Hepatic stellate cell (primary cell): ENCODE measurements at places on chromosomes 12 and 14.

DNA sequence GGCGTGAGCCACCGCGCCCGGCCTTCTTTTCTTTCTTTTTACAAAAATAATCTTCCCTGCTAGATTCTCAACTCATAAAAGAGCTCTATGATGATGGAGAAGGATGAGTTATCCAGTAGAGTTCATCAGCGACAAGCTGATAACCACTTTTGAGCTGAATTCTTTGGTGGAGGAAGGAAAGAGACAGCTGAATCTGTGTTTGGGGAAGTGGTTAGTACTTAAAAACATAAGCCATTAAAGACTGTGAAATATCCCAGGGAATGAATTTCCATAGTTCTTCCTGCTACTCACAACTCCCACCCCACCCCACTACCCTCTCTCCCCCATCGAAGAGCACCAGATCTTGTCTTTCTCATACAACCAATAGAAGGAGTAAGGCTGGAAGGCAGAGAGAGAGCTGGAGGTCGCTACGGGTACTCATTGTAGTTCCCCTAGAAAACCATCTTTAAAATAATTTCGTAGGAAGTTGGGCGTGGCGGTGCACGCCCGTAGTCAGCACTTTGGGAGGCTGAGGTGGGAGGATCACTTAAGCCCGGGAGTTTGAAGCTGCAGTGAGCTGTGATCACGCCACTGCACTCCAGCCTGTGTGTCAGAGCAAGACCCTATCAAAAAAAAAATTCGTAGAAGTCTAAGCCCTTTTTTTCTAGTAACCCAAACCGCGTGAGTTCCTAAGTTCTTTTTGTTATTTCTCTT is 647 bp upstream of the ESPL1 start:
- no peak for DNase-seq

DNA sequence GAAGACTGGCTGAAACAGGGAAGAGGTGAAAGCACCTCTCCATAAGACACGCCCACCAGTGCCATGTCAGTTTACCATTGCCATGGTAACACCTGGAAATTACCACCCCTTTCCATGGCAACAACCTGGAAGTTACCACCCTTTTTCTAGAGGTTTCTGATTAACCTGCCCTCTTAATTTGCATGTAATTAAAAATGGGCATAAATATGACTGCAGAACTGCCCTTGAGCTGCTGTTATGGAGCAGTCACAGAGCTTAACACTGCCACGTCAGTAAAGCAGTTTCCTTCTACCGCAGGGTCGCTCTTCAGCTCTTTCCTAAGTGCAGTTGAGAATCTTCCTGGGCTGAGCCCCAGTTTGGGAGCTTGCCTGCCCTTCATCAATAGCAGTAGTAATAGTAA is 55.2 kb downstream of the RASSF3 start:
- DNase-seq, result no peak

GRCh38 chr14:74620497-74620921 is 8.5 kb upstream of the LTBP2 start:
- DNase-seq, result peak; percentile 64

GRCh38 chr12:122886851-122887818 is 8.8 kb downstream of the VPS37B start:
- DNase-seq, result no peak

- DNase-seq, result no peak
These were observed 98.0 kb downstream of the SAMD4A start for GRCh38 chr14:54664961-54665360.

GRCh38 chr12:32002848-32003493 is 43.8 kb downstream of the RESF1 start:
- peak; percentile 18 for DNase-seq

GRCh38 chr14:71341156-71341555 is 433.9 kb downstream of the PCNX1 start:
- DNase-seq, result no peak

DNA sequence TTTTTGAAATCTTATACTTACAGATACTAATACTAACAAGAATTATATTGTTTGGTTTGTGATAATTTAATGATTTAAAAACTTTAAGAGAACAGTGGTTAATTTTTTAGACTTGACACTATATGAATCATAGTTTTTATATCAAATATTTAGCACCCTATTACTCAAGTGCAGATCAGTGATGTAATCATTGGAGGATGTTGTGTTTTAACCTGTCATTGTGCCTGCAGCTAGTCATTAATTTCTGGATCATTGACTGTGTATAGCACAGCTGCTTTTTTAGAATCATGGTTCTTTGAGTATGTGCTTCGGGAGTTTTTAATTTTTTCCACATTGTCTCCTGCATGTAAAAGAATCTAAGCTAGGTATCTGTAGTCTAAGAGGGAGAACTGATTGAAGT is 17.3 kb downstream of the ARID4A start:
- no peak for DNase-seq

DNA sequence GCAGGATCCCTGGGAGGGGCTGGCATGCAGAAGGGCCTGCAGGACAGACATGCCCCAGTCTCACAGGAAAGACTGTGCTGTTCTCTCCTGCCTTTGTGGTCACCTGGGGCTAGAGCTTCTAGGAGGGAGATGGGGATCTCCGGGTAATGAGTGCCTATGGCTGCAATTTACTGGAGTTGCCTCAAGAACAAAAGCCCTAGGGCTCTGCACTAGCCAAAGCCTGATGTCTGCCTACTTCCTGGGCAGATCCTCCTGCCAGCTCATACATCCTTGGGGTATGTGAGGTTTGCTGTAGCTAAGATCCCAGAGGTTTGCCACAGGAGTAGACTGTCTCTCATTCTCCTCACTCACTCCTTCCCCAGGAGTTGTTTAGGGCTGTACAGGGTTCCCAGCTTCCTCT is 106.9 kb upstream of the PPFIA2 start:
- no peak for DNase-seq

DNA sequence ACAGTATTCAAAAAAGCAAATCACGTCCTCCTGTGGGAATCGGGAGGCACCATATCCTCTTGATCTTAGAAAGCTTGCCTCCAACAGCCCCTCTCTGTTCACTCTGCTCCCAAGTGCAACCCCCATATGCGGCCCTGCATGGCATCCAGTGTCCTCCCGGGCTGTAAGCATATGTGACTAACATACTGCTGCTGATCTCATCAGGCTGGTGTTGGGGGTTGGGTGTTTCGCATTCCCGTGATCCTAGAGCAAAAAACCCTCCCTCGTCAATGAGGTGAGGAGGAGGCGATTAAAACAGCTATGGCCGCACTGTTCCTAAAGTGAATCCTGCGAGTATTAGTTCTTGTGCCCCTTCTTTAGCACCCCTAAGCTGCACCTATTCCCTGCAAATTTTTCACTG is 28.1 kb upstream of the PPM1A start:
- DNase-seq, result no peak

DNA sequence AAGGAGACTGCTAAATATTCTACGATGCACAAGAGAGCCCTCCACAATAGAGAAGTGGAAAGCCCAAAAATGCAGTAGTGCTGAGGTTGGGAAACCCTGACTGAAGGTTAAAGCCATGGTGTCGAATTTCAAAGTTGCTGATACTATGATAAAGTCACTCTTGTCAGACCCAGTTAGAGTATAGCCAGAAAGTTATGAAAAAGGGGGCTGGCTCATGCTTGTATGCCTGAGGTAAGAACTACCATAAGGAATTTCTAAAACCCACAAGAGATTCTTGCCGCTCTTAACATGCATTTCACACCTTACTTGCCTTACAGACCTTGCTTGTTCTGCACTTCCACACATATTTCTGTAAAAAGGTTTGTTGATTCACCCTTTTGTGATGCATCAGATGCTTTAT is 184.6 kb downstream of the SLC6A15 start:
- DNase-seq, result no peak

- DNase-seq, result no peak
These were observed 76.2 kb downstream of the BCL11B start for GRCh38 chr14:99195602-99196309.

GRCh38 chr14:89231426-89232113 is 185.5 kb downstream of the FOXN3 start:
- DNase-seq, result no peak

GRCh38 chr12:91017511-91018263 is 12.9 kb upstream of the EPYC start:
- DNase-seq, result no peak

GRCh38 chr12:52280796-52281560 is 6.5 kb downstream of the KRT86 start:
- DNase-seq, result peak; percentile 95

- DNase-seq, result peak; percentile 61
These were observed 16.1 kb upstream of the CCDC85C start for GRCh38 chr14:99619835-99620834.

DNA sequence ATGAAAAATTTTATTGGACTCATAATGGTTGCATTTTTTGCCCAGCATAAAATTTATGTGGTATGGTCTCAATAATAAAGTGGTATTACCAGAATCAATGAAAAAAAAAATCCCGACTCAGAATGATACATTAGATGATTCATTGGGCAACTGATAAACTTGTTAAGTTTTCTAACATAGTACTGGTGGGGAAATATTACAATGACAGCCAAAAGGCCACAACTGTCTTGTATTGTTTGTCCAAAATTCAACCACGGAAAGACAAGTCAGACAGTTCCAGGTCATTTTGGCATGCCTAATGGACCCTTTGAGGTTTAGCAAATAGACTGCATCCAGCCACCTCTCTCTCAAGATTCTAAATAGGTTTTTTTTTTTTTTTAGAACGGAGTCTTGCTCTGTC is 70.5 kb upstream of the TRIM9 start:
- DNase-seq, result no peak

DNA sequence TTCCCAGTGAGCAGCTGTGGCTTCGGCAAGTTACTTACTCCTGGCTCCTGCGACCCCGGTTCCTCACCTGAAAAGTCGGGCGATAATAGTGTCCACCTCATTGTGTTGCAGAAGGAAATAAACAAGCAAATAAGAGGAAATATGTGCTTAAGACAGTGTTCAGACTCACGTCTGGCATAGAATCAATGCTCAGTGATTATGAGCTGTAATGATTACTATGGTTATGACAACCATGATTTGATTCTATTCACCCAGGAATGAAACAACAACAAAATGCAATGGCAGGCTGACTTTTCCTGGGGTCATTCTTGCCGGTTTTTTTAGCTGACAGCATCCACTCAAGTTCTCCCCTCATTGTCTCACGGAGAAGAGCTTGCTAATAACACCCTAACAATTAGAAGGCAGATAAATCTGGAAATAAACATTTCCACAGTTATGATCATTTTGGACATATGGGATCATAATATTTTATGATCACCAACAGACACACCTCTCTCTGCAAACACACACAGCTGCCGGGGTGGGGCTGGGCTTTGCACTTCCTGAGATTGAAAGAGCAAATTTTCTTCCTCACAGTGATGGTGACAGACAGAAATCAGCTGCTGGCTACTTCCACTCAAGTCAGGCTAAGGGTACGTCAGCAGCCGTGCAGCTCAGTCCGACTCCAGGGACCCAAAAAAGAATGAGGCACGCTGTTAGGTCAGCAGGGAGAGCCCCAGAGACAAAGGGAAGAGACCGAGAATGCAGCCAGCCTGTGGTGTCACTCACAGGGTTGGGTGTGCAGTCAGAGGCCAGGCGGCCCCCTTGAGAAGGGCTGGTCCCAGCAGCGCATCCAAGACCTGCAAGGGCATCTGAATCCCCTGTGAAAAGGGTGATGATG is 158.0 kb downstream of the RIMBP2 start:
- no peak for DNase-seq

- peak; percentile 82 for DNase-seq
These were observed 2.9 kb upstream of the SETD1B start for GRCh38 chr12:121800694-121801594.

GRCh38 chr14:72604133-72604532 is 289.8 kb downstream of the DPF3 start:
- no peak for DNase-seq

DNA sequence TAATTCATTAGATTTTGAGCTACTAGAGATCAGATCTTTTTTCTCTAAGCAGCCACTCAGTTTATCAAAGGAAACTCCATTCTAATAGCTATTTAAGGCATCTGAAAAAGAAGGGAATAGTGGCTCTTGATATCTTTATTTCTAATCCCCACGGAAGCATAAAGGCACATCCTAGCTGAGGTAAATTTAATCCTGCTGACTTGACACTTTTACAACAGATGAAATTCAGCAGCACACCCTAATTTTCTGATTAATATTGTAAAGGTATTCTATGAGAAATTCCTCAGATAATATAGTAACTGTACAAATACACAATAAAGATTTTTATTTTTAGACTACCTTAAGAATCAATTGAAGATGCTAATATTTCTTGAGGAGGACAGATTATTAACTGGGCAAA is 916.4 kb downstream of the TMTC2 start:
- no peak for DNase-seq

GRCh38 chr12:7756993-7757392 is 8.0 kb upstream of the NANOGNB start:
- DNase-seq, result no peak

GRCh38 chr14:49653508-49653907 is 18.5 kb upstream of the DNAAF2 start:
- no peak for DNase-seq

GRCh38 chr12:106581543-106582248 is 1.1 kb upstream of the RFX4 start:
- peak; percentile 42 for DNase-seq

DNA sequence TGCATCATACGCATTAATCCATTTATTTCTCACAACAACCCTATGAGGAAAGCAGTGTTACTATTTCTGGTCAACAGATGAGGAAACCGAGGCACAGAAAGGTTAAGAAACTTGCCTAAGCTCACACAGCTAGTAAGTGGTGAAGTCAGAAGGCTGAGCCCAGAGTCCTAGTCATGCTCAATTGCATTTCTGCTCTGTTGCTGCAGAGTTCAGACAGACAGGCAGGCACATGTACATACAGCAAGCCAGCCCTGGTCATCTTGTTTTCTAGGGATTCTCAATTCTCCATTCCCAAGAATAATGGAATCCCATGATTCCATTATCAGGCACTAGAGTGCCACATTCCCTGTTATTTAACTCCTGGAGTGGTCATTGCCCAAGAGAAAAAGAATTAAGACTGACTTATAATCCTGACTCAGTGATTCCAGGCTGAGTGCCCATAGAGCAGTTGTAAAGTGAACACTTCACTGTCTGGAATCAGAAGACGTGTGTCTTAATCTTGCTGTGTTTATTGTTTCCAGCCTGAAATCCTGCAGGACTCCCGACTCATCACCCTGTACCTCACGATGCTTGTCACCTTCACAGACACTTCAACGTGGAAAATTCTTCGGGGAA is 10.7 kb downstream of the UBE3B start:
- no peak for DNase-seq

DNA sequence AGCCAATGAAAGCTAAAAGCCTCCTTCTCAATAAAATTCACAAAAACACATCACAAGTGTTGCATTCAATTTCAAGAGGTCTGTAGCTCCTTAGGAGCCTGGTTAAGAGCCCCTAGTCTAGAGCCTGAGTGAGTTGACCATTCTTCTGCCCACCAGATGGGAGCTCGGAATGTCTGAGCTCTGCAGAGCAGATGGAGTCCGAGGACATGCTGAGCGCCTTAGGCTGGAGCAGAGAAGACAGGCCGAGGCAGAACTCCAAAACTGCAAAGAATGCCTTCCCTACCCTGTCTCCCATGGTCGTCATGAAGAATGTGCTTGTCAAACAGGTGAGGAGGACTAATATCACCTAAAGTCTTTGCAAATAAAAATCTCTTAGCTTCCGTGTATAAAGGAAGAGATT is 11.6 kb downstream of the CIPC start:
- DNase-seq, result no peak
